ENCODE measurements at places on chromosomes 1 and 21.

DNA sequence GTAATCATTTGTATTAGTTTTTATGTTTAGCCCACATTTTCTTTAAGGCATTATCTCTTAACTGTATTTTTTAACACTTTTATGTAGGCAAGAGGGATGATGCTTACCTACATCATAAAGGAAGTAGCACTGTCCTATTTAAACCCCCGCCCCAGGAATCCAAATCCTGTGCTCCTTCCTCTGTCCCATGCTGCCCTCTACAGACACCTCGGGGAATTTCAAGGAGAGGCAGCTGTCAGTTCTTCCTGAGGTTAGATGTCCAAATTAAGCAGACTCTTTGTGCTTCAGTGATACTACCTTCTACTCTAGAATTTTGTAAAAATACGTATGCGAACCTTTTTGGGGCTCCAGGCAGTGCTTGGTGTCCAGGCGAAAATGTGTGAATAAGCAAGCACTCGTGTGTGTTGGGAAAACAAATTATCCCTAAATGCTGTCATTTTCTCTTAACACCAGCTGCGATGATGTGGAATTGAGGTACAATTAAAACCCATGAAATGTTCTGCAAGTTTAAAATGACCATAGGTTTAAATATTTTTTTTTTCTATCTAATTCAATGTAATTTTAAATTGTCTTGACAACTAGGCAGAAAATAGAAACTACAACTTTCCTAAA, 19.2 kb downstream of the CRCT1 start:
- no peak for DNase-seq

DNA sequence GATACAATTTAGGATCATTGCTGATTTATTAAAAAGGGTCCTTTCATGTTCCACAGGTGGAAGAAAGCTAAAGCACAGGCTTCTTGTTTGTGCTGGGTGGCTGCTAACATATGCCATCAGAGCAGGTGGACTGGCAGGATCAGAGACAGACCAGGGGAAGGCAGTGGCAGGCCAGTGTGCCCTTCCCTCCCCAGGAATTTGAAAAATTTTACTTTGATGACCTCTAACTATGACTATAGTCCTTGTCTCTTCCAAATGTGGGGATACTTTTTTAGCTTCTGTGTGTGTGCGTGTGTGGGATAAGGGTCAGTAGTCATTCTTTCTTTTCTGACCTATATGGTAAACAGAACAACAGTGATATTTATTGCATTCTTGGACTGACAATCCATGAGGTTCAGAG, 49.9 kb downstream of the LHX9 start:
- DNase-seq, result no peak

GRCh38 chr21:38714039-38714817, 91.5 kb upstream of the ETS2 start:
- no peak for DNase-seq

- DNase-seq, result no peak
Measured at GRCh38 chr1:229803626-229804217, 177.7 kb downstream of the URB2 start.

DNA sequence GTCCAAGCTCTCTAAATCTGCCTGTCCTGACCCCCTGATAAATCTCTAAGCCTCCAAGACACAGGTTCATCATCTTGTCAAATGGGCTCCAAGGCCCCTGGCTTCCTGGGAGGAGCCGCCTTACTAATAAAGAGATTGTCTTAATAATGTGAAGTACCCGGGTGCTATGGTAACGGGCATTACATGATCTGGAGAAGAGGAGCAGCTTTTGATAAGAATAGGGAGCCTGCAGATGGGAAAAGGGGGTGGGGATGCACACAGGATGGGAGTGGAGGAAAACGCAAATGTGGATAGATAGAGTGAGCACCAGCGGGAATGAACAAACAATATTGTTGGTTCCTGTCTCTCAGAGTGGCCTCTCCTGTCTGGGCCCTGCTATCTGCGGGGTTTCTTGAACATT, 11.9 kb upstream of the RXRG start:
- no peak for DNase-seq

GRCh38 chr1:60911966-60912697, 170.2 kb upstream of the NFIA start:
- no peak for DNase-seq

DNA sequence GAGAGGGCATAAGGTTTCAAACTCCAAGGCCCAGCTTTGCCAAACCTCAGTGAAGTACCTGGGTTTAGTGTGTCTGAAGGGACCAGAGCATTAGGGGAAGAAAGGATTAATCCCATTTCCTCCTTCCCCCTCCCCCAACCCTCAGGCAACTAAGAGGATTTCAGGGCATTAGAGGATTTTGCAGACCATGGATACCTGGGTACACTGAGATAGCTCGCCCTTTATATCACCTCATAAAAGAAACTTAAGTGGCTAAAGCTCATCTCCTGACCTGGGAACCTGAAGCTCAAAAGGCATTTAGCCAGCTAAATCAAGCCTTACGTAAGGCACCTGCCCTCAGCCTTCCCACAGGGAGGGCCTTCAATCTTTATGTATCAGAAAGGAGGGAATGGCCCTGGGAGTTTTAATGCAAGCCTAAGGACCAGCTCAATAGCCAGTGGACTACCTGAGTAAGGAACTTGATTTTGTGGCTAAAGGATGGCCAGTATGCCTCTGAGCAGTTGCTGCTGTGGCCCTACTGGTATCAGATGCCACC, 26.4 kb upstream of the SMYD3 start:
- no peak for DNase-seq

DNA sequence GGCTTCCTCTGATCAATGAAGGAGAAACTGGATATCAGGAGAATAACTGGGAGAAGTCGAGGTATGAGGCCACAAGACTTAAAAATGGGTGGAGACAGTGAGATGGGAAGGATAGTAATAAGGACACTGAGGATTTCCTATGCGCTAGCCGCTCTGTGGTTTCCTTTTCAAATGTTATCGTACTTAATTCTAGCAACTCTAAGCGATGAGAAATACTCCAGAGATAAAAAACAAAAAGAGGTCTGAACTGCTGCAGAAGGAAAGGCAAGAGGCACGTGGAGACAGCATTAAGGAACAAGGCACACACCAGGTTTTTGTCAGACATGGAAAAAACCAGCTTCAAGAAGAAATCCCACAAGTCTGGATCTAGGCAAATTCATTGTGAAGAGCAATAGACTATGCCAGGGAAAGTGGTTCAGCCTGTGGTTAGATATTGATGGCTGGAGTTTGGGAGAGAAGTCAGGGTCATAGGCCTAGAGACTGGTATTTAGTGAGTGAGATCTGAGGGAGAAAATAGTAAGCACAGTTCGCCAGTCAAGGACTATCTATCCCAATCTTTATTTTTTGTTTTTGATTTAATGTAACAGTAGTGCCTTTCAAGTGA, 5.3 kb downstream of the CLCA2 start:
- DNase-seq, result no peak

DNA sequence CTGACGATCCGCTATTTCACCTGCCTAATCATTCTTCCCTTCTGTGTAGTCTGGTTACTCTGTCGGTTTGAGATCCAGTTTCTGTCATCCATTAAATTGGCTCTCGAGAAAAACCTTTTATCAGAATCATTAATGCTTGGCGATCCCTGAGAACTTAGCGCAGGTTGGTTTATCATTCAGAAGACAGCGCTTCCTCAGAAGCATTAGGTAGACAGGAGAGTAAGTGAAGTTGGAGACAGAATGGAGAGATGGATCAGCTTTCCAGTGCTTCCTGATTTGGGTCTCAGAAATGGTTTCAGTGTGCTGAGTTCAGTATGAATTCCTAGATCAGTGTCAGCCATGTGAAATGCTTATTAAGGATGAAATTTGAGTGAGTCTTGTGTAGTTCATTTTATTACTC, 1.3 kb downstream of the USP1 start:
- no peak for DNase-seq

GRCh38 chr21:20998456-20998789, 214 bp downstream of the NCAM2 start:
- no peak for DNase-seq

GRCh38 chr1:180901076-180901990, 11.4 kb upstream of the KIAA1614 start:
- DNase-seq, result no peak
